ENCODE measurements at places on chromosomes 5 and 9. TPM values are rescaled to one million over a fixed set of nuclear protein-coding genes. Genes with fewer than 3 reads are reported as not detected.

- peak; percentile 37 for DNase-seq
Measured at GRCh38 chr5:66171349-66172344, 27.5 kb downstream of the SREK1 start.

GRCh38 chr5:153206361-153206760 is 284.1 kb upstream of the GRIA1 start:
- DNase-seq: no peak

DNA sequence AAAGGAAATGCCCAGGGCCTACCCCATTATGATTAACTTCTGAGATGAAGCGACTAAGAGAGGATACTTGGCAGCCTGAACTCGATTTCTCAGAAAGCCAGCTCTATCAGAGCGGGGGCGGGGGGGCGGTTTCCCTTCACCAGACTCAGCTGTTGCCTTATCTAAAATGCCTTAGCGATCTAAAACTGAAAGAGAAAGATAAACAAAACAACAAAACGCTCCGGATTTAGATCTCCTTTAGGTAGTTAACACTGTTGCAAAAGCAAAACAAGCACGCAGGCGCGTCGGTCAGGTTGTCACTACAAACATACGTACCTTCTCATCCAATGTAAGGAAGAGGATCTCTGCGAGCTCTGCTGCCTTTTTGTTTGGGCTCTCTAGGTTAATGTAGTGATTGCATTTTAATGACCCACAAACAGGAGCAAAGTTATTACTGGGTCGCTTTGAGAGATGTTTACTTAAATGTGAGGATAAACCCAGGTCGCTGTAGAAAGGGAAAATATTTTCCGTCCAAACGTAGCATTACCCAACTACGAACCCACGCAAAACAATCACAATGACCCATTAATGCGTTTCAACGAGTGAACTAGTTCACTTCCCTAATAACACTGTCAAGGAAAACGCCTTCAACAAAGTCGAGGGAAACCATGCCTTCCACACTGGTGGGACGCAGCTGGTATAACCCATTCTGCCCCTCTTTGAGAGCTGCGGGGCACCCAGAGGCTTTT is 982 bp downstream of the EPB41L4A start:
- DNase-seq: peak; percentile 17

DNA sequence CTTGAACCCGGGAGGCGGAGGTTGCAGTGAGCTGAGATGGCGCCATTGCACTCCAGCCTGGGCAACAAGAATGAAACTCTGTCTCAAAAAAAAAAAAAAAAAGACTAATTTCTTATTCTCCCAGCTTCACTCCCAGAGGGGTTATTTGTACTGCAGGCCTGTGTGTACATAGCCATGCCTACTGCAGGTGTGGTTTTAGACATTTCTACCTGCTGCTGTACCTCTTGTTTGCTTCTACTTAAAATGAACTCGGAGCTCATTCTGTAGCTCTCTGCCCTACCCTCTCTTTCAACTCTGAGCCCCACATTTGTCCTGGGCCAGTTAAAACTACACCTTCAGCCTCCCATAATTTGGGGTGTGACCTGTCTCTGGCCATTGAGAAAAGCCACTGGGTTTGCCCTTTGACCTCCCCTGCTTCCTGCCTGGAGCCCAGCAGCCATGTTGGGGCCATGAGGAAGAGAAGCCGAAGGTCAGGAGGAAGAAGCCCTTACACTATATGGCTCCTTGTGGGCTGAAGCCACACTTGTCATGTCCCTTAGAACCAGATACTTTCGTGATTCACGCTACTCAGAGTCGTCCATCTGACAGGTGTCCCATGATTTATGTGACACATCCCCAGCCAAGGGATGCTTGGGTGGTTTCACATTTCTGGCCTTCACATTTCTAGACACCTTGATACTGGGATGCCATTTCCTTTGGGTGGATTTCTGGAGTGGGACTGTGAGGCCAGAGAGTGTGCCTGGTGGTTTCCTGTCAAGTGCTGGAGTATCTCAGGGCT is 9.4 kb upstream of the CARD19 start:
- no peak for DNase-seq

DNA sequence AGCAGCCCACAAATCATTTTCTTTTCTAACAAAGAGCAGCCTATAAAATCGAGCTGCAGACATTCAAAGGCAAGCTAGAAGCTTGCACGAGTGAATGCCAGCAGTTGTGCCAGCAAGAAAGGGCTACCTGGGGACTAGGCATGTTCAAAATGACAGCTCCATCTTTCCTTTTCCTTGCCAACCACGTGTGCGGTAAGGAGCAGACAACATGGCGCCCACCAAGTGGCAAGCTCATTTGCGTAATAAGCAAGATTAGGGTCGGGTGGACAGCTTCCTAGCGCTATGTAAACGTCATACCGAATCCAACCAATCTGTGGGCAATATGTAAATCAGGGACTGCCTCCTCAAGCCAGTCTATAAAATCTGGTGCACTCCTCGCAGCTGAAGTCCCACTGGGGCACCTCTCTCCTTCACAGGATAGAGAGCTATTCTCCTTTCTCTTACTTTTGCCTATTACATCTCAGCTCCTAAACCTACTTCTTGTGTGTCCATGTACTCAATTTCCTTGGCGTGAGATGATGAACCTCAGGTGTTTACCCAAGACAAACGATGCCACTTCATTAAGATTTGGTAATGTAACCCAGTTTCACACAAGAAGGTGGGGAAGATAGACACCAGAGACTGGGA is 22.5 kb upstream of the SPARC start:
- no peak for DNase-seq

DNA sequence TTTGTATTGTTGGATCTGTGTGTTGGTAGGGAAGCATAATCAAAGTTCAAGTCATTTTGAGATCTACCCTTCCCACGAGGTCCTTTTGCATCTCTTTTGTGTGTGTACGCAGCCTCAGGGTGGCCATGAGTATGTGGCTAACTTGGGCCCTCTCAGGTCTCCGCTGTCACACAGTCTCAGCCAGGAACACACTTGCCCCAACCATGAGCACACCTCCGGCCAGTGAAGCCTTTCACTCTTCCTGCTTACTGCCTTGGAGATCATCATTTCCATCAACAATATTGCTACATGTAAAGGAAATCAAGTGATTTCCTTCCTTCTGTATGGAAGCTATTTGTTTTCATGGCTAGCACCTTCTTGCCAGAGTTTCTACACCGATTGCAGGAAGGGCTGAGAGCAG is 13.9 kb downstream of the ZNF346 start:
- DNase-seq: no peak

- DNase-seq: no peak
Measured at GRCh38 chr9:135419106-135419505, 60.5 kb upstream of the PPP1R26 start.

DNA sequence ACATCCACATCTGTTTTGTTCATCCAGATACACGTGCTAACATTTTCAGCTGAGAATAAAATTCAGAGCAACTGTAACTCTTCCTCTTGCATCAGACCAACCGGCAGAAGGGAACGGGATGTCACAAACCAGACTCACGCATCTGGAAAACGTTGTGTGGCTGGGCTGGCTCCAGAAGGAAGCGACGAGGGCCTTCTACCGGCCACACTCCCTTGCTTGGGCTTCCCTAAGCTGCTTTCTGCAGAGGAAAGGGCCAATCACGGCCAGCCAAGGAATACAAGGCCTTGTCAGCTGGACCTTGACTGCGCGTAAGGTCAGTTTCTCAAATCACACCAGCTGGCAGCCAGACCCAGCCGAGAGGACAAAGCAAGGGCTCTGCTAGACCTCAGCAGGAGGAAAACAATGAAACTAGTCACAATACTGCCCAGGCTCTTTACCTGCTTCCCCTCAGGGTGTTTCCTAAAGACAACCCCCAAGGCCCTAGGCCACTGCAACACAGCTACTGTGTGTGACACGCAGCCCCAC is 106.1 kb downstream of the THBS4 start:
- peak; percentile 87 for DNase-seq

DNA sequence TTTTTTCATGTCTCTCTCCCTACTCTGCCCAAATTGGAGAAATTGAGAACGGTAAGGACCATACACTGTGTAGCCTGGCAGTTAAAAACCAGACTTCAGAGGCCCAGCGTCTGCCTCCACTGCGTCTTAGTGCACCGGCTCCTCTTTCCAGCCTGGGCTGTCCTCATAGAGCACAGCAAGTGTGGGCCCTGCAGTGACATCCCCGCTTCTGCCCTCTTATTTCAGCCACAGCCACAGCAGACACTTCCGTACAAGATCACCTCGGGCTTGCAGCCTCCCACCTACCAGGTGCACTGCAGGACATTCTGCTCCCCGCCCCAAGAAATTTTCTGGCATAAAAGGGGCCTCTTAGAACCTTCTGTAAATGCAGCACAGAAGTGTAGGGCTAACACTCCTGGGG is 21.4 kb upstream of the SMIM23 start:
- no peak for DNase-seq

GRCh38 chr5:94276751-94277150 is 341.7 kb downstream of the KIAA0825 start:
- DNase-seq: no peak

GRCh38 chr9:14085810-14086209 is 228.1 kb downstream of the NFIB start:
- peak; percentile 32 for DNase-seq

- DNase-seq: peak; percentile 61
Measured at GRCh38 chr5:142981886-142982820, 212.0 kb downstream of the ARHGAP26 start.

GRCh38 chr5:154430466-154430865 is 15.3 kb upstream of the SAP30L start:
- DNase-seq: no peak

GRCh38 chr9:98356953-98357690 is 101.7 kb upstream of the TBC1D2 start:
- DNase-seq: no peak

DNA sequence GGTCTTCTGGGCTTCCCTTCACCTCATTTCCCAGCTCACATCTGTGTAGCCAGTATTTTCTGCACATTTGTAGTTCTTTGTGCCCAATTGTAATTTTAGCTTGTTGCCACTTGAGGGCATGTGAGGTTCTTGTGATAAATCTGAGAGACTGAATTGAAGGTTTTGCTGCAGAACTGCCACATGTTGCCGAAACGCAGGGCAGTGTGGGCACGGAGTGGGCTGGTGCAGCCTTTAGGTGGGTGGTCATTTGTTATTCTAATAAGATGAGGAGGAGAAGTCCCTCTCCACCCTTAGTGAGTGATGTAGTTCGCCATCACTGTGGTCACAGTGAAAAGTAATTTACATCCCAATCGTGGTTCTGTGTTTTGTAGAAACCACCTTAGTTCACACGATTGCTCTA is 21.2 kb downstream of the OTULIN start:
- DNase-seq: peak; percentile 51

GRCh38 chr5:149228618-149229297 is 42.9 kb upstream of the AFAP1L1 start:
- DNase-seq: peak; percentile 64

The IL9 gene
- total RNA-seq: not detected

The GLIPR2 gene
- total RNA-seq: 28.6 TPM

The PCDHGA9 gene
- total RNA-seq: 4.2 TPM
